ENCODE measurements at places on chromosomes 13 and 19.

DNA sequence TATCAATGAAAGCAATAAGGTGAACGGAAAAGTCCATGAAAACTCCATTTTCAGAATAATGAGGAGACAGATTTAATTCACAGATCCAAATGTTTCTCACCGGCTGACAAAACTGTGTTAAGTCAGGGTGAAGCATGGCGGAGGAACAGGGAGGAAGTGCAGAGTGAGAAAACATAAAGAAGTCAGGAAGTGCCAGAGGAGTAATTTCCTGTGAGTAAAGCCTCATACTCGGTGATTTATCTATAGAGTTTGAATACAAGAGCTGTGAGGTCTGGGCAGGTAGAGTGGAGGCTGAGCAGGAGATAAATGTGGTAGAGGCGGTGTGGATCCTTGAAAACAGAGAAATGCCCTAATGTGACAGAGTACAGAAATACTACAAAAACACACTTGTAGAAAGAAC, 11.4 kb downstream of the CARD8 start:
- DNase-seq, result no peak

DNA sequence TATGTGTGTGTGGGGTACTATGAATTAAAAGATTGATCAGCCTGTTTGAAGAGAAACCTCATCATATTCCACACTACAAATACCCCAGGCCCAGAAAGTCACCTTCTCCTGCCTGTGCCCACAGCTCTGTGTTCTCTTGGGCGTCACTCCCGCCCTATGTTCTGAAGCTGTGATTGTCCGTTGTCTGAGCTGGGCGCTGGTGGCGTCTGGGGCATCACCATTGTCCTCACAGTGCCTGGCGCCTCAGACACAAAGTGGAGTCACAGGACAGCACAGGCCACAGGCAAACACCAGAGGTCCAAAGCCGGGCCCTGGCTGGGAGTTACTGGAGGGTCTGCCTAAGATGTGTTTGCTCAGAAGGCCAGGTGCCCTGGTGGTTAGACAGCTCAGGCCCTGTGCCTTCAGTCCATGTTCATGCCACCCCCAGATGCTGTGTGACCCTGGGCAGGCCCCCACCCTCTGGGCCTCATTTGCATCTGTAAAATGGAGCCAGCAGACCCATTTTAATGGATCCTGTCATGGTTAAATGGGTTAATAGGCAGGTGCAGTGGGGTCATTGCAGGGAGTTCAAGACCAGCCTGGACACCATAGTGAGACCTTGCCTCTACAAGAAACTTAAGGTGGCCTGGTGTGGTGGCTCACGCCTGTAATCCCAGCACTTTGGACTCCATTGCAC, 34.5 kb downstream of the DNM2 start:
- DNase-seq, result no peak

GRCh38 chr13:76993021-76993420, 1.1 kb downstream of the CLN5 start:
- DNase-seq, result peak; percentile 11

- peak; percentile 88 for DNase-seq
Measured at GRCh38 chr13:101640788-101641400, 188.4 kb downstream of the ITGBL1 start.

All from M059J (cell line).